Activated T-helper 1 cell treated with anti-CD3 and anti-CD28 coated beads, Interleukin-2, amount 50 U/mL, for 16 hours (primary cell): ENCODE measurements at places on chromosomes 16 and 17.

DNA sequence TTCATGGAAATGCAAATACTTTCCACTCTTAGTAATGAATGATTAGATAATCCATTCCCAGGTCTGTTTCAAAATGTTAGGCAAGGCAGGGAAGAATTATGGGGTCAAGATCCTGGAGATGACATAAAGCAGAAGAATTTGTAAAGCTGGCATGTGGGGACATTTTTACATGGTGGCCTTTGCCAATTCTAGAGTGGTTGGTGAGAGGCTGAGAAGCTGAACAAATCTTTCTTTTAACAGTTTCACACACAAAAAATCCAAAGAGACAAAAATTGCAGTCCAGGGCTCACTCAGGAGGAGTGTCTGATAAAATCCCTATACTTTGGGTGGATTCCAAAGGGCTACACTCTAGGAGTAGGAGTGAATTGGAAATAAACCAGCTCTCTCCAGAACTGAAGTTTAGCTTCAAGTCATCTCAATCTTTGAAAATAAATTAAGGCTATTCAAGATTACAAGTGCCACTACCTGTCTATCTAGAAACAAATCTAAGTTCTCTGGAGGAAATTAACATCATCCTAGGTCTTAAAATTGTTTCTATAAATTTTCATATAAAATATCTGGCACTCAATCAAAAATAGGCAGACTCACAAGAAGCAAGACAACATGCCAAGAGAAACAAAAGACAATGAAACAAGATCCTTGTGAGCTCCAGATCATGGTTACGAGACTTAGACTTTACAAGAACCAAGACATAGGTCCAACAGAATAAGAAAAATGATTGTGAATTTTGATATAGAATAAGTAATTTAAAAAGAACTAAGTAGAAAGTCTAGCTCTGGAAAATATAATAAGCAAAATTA lies 113.0 kb upstream of the AXIN2 start:
- no peak for DNase-seq

GRCh38 chr16:88077328-88078108 lies 126.3 kb downstream of the BANP start:
- DNase-seq = no peak

DNA sequence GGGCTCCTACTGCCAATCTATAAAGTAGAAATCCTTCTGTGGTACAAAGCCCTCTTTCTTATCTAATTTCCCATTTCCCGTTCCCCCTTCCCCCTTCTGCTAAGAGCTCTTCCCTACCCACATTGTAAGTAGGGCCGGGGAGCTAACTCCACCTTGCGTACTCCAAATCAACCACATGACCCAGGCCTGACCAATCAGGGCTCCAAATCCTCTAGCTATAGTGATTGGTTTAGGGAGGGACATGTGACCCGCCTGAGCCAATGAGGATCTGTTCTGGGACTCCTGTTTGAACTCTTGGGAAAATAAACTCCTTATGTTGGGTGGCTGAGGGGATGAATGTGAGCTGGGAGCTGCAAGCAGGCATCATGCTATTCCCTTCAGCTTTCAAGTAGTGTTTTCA lies 40.9 kb upstream of the MEOX1 start:
- DNase-seq = no peak

- no peak for DNase-seq
Measured at GRCh38 chr17:76138234-76138895, 2.7 kb downstream of the FOXJ1 start.
